ENCODE measurements at places on chromosomes 12 and 14.

DNA sequence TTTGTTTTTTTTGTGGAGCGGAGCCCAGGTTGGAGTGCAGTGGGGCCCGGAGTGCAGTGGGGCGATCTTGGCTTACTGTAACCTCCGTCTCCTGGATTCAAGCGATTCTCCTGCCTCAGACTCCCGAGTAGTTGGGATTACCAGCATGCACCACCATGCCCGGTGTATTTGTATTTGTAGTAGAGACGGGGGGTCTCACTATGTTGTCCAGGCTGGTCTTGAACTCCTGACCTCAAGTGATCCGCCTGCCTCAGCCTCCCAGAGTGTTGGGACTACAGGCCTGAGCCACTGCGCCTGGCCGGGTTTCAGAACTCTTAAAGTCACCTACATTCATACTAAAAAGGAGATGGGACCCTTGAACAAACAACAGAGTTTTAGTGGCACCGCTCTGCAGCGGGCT lies 52.7 kb downstream of the KRT80 start:
- no peak overlapping the region for H3K27ac ChIP-seq
- peaks cover 1% of the 10 kb centered on the region for H3K27me3 ChIP-seq
- DNase-seq: no peak
- H3K4me1 ChIP-seq: peaks cover 7% of the 10 kb centered on the region
- no peak overlapping the region for H3K4me3 ChIP-seq

GRCh38 chr12:4116251-4117111 lies 157.1 kb upstream of the CCND2 start:
- no peak overlapping the region for H3K4me3 ChIP-seq
- H3K27me3 ChIP-seq: peaks cover 2% of the 10 kb centered on the region
- peaks cover 56% of the 10 kb centered on the region for H3K4me1 ChIP-seq
- H3K36me3 ChIP-seq: no peaks in the 10 kb centered on the region
- DNase-seq: no peak

GRCh38 chr14:34711169-34711568 lies 3.2 kb downstream of the CFL2 start:
- H3K27ac ChIP-seq: no peak overlapping the region
- H3K4me1 ChIP-seq: peaks cover 32% of the 10 kb centered on the region
- no peak for DNase-seq
- no peaks in the 10 kb centered on the region for H3K27me3 ChIP-seq

DNA sequence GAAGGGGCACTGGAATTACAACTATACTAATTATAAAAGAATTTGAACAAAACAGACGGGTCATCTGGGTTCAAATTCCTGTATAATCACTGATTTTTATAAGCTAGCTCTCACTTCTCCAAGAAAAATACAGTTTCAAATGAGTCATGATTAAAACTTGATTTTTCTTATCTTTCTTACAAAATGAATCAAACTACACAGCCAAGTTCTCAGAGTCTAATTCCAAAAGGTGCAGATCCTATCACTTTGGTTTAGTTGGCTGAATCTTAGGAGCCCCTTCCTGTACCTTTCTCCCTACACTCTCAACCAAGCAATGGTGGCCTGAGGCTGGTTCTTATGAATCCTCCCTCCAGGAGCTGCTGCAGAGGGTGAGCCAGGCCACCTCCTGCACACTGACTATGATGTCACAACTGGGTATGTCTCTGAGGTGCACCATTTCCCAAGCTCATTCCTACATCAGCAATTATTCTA lies 43.8 kb upstream of the BMP4 start:
- no peak overlapping the region for H3K4me3 ChIP-seq
- no peak overlapping the region for H3K27ac ChIP-seq
- no peaks in the 10 kb centered on the region for H3K36me3 ChIP-seq
- H3K4me1 ChIP-seq: no peaks in the 10 kb centered on the region
- DNase-seq: no peak

GRCh38 chr12:79997096-79997791 lies 62.3 kb upstream of the PPP1R12A start:
- H3K27me3 ChIP-seq: peaks cover 4% of the 10 kb centered on the region
- DNase-seq: no peak
- no peaks in the 10 kb centered on the region for H3K36me3 ChIP-seq
- H3K4me1 ChIP-seq: peaks cover 8% of the 10 kb centered on the region
- no peak overlapping the region for H3K4me3 ChIP-seq

GRCh38 chr14:21098076-21098891 lies at the start of gene ZNF219:
TSS of gene ZNF219 (minus strand) at chr14:21098655. CDS start at chr14:21093591, 5,064 bp downstream.
- H3K36me3 ChIP-seq: no peaks in the 10 kb centered on the region
- DNase-seq: peak; percentile 43
- H3K4me1 ChIP-seq: peaks cover 14% of the 10 kb centered on the region

GRCh38 chr12:42213023-42213422 lies 25.0 kb downstream of the YAF2 start:
- no peak overlapping the region for H3K4me3 ChIP-seq
- no peaks in the 10 kb centered on the region for H3K27me3 ChIP-seq
- H3K27ac ChIP-seq: no peak overlapping the region
- no peak for DNase-seq

DNA sequence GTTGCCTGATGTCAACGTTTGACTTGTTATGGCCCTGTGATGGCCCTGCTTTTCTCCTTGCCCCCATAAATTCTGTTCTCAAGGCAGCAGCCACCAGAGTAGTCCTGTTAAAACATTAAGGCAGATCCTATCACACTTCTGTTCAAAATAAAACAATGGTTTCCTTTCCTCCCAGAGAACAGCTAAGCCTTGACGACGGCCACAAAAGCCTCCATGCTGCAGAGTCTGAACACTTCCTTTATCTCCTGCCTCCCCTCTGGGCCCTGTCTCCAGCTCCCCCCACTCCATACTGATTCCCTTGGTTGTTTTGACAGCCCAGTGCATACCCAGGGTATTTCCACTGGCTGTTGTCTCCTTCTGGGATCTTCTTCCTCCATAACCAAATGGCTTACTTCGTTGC lies 618.1 kb downstream of the MED13L start:
- no peak for DNase-seq
- no peak overlapping the region for H3K27ac ChIP-seq
- H3K36me3 ChIP-seq: no peaks in the 10 kb centered on the region
- peaks cover 5% of the 10 kb centered on the region for H3K27me3 ChIP-seq

DNA sequence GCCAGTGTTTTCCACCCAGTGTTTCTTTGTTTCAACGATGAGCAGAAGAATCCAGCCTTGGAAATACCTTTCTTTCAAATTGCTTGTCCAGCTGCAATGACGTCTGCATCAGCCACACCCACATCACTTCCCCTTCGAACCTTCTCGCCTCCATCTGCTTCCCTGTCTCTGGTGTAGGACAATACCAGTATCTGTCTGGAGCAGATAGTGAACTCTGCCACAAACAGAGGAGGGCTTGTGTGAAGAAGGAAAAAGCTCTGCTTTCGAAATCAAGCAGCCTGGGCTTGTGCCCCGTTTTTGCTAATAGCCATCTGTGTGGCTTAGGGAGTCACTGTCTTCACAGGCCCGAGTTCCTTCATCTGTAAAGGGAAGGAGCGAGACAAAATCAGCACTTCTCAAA lies 415.4 kb downstream of the ZFP36L1 start:
- H3K27me3 ChIP-seq: no peaks in the 10 kb centered on the region
- peaks cover 69% of the 10 kb centered on the region for H3K4me1 ChIP-seq
- H3K27ac ChIP-seq: peak overlapping the region; percentile 83
- H3K4me3 ChIP-seq: peak overlapping the region; percentile 50

DNA sequence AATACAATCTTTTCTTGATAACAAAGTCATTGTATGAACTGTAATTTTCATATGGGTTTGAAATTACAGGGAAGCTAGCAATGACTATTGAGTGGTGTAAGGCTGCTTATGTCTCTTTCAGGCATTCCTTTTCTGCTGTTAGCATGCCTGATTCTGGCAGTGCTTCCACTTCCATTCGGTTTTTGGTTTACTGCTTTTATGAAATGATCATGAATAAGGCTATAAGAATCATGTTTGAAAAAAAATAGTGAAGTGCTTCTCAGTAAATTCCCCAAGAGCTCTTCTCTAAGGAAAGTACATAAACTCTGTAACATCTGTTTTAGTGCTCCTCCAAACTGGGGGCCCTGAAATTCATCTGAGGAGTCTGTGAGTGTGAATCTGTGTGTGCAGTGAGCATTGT lies 434.0 kb upstream of the RGS6 start:
- peaks cover 35% of the 10 kb centered on the region for H3K4me1 ChIP-seq
- H3K27me3 ChIP-seq: no peaks in the 10 kb centered on the region
- peaks cover 11% of the 10 kb centered on the region for H3K36me3 ChIP-seq
- DNase-seq: no peak
- peak overlapping the region; percentile 12 for H3K4me3 ChIP-seq
